ENCODE measurements at places on chromosomes 7 and 10. TPM values are rescaled to one million over a fixed set of nuclear protein-coding genes. Genes with fewer than 3 reads are reported as not detected.

The CFAP46 gene
- total RNA-seq: 0.56 TPM

- no peak for DNase-seq
These were observed 43.4 kb upstream of the PLEKHA1 start for GRCh38 chr10:122331100-122331499.

DNA sequence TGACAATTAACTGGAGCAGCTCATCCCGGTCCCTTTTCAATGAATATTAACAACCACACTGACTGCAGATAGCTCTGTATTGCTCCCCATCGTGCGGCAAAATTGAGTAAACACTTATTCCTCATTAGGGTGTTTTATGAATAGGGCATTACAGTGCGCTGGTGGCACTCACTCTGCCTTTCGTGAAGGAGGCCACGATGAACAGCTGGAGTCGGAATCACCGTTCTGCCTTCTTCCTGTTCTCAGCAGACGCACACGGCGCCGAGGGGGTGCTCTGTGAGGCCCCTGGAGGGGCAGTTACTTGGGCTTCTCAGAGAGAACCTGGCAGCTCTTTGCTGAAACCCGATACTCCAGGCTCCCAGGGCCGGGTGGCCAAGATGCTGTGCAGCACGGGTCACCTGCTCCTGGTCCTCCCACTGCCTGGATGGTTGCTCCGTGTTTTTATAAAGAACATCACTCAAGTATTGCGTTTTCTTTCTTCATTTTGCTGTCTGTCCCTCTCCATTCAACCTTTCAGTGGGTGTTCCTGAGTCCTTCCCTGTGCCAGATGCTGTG, 241.9 kb downstream of the GLRX3 start:
- no peak for DNase-seq

- DNase-seq: no peak
These were observed 58.1 kb downstream of the PKD1L1 start for GRCh38 chr7:47890125-47890524.

- no peak for DNase-seq
These were observed 8.9 kb downstream of the WAC start for GRCh38 chr10:28541717-28542365.

All from ovary (tissue), 10 donors.